ENCODE measurements at places on chromosomes 5 and 9. TPM values are rescaled to one million over a fixed set of nuclear protein-coding genes. Genes with fewer than 3 reads are reported as not detected.
A peak's percentile ranks its signal among the peaks of the same experiment; 100 is the strongest.

Gene CEL
- not detected for polyA plus RNA-seq

GRCh38 chr5:34915856-34916192 is 313 bp downstream of the BRIX1 start:
- no peak for DNase-seq

Gene SWI5
- 24.6 TPM for polyA plus RNA-seq

Gene MLANA
- 0.16 TPM for polyA plus RNA-seq

Gene DPYSL3
- not detected for polyA plus RNA-seq

Gene DDX4
- polyA plus RNA-seq, result not detected

GRCh38 chr5:136425921-136426320 is 60.6 kb upstream of the TRPC7 start:
- DNase-seq, result no peak

- DNase-seq, result peak; percentile 29
Measured at GRCh38 chr9:93682155-93682968, 106.0 kb downstream of the PHF2 start.

DNA sequence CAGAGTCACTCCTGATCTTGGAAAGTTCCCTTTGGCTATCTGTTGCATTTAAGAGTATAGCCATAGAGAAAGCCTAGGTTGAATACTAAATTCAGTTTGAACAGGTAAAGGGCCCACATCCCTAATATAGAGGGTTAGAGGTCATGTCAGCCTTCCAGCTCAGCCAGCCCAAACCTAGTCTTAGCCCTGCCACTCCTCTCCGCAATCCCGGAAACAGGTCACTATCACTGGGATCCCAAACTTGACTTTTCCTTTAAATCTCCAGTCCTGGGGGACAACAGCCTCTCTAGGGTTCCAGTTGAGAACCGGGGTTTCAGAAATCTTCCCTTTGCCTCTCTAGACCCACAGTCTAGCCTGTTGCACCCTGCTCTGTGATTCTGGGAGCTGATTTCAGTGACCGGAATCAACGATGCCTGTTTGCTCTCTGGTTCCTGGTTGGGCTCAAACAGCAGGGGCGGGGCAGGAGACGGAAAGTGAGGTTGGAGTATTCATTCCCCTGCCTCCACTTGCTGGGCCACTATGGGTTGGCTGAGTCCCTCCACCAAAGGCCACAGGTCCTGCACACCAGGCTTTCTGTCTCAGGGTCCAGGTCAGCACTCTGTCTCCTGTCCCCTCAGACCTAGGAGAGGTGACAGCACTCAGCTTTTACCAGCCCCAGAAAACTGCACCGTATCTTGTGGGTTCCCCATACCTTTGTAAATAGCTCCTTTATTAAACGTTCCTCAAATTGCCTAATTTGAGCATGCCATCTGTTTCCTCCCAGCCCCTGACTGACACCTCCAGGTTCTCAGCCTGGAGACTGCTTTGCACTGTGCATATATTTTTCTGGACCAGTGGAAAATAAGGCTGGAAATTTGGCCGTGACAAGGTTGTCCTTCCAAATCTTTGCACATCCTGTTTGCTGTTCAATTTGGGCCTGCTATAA is 23.8 kb upstream of the CPEB4 start:
- no peak for DNase-seq

GRCh38 chr5:21212026-21212425 is 1224.0 kb upstream of the CDH18 start:
- DNase-seq, result no peak

Gene PTGES
- polyA plus RNA-seq, result not detected

Gene LMX1B
- not detected for polyA plus RNA-seq

DNA sequence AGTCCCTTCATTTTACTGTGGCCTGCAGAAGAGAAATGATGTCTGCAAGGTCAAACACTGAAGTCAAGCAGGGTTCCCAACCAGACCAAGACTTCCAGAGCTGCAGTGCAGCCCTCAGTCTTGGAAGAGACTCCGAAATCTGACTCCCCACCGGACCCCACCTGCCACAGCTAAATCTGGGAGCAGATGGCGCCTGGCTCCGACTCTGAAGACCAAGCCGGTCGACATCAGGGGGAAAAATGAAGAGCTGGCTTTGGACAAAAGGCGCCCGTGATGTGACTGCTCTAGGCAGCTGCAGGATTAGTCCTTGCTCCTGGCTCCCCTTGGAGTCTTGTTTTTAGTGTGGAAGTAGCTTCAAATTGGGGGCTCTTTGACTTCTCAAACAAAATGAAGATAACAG is 72.4 kb upstream of the ZNF622 start:
- DNase-seq, result no peak

GRCh38 chr9:92147852-92148180 is 32.6 kb upstream of the SPTLC1 start:
- no peak for DNase-seq

Gene ZNF366
- polyA plus RNA-seq, result not detected

- DNase-seq, result no peak
Measured at GRCh38 chr9:112142420-112142819, 32.7 kb downstream of the SUSD1 start.

- DNase-seq, result no peak
Measured at GRCh38 chr5:113236536-113237288, 198.1 kb downstream of the TSSK1B start.

- DNase-seq, result no peak
Measured at GRCh38 chr5:17354265-17354664, 136.8 kb downstream of the BASP1 start.

DNA sequence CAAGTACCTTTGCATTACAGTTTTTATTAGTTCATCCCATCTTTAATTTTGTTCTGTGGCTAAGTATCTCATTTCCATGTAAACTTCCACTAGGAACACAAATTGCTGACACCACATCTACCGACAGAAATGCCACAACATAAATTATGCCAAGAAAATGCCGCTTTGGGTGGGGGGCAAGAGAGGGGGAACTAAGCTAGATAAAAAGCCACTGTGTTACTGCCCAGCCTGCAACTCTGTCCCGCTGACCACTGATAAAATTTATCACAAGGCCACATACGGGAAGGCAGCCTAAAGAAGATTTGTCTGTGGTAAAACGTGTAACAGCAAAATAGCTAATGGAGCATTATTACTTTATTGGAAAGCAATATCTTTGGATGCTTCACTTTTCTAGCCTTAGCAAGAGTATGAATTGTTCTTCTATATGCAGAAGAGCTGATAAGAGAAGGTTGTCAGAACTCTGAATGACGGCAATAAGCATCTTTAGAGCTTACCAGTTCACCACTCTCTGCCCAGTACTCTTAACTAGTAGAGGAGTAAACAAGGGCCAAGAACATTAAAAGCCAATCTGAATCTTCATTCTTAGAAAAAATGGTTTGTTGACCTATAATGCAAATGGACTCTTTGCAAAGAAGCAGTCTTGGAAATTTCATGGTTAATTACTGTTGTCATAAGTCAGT is 172.2 kb upstream of the MEF2C start:
- DNase-seq, result no peak

Gene IFNK
- polyA plus RNA-seq, result not detected

- no peak for DNase-seq
Measured at GRCh38 chr5:126354858-126355731, 68.1 kb upstream of the GRAMD2B start.

Gene EGFLAM
- polyA plus RNA-seq, result not detected

Gene LHX3
- not detected for polyA plus RNA-seq

- DNase-seq, result no peak
Measured at GRCh38 chr5:111398013-111398412, 114.3 kb downstream of the STARD4 start.

Gene MCTP1
- polyA plus RNA-seq, result 0.39 TPM

- DNase-seq, result no peak
Measured at GRCh38 chr5:43661102-43661501, 58.1 kb downstream of the NNT start.

- no peak for DNase-seq
Measured at GRCh38 chr9:121023064-121023463, 27.0 kb downstream of the C5 start.

Gene PITX1
- polyA plus RNA-seq, result not detected

Gene PCDHA10
- polyA plus RNA-seq, result not detected

DNA sequence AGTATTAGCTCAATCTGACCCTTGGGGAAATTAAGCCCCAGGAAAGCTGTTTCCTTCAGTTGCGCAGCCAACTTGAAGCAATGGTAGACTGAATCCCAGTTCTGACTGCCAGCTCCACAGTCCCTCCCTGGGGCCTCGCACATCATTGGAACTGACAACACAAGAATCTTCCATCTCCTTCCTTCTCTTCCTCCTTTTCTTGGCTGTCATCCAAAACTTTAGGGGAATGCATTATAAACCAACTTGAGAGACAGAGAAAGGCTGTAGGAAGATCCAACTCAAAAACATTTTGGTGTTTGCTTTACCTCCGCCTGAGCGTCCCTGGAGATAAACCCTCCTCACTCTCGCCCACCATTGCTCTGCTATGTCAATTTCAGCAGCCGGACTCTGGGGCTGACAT is 16.6 kb downstream of the KCNIP1 start:
- DNase-seq, result no peak

GRCh38 chr9:33372900-33373299 is 29.5 kb downstream of the AQP7 start:
- no peak for DNase-seq

Gene TEX48
- not detected for polyA plus RNA-seq

Gene RLN1
- polyA plus RNA-seq, result not detected

DNA sequence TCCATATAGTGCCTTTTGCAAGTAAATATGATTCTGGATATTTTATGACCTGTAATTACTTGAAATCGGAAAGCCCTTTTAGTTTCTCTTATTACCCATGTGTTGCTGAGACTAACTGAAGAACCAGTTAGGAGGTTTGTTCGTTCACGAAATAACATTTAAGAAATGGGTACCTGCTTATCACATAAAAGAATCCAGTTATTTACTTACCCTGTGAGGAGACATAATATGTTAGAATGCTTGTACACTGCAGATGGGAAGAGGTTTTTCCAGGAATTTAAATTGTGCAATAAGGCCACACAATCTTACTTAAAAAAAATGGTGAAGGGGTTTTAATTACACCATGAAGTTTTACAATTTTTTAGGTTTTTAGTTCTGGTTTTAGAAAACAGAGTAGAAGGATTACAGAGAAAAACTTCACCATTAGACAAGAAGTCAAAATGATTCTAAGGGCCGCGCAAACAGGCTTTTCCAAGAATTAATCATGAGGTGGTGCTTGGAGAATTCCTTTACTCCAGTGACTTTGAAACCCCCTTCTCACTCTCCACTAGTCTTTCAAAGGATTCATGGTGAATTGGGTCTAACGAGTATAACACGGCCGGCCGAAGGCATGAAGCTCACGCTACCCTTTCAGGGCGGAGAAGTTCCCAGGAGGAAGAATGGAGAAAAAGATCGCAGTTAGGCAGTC is 1.1 kb upstream of the PTGER4 start:
- DNase-seq, result no peak

- no peak for DNase-seq
Measured at GRCh38 chr9:97387936-97388684, 23.8 kb upstream of the TDRD7 start.

- DNase-seq, result no peak
Measured at GRCh38 chr9:38713426-38713825, 6.5 kb downstream of the FAM240B start.

Gene C9
- polyA plus RNA-seq, result not detected

Gene MEIKIN
- not detected for polyA plus RNA-seq

- DNase-seq, result no peak
Measured at GRCh38 chr5:164289526-164289925, 784.1 kb downstream of the MAT2B start.

Gene TLE4
- polyA plus RNA-seq, result 17.3 TPM

Gene CATSPER3
- not detected for polyA plus RNA-seq

DNA sequence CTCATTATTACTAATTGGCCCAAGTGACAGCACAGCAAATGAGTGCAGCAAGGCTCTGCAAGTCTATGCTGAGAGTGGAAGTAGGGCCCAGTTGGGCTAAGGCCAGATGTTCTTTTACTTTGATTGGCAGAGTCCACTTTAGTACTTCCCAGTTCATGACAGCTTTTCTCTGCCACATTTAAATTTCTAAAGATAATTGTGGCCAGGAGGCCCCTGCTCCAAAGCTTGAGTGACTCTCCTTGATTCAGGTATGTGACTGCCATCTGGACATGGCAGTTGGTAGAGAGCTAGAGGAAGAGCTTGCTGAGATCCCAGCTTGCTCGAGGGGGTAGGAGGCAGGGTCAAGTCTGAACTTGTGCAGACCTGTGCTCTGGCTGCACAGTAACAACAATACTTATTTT is 154.1 kb downstream of the CARTPT start:
- no peak for DNase-seq

GRCh38 chr9:81069038-81069795 is 620.1 kb downstream of the TLE1 start:
- DNase-seq, result no peak

Gene NOXA1
- 1.7 TPM for polyA plus RNA-seq

DNA sequence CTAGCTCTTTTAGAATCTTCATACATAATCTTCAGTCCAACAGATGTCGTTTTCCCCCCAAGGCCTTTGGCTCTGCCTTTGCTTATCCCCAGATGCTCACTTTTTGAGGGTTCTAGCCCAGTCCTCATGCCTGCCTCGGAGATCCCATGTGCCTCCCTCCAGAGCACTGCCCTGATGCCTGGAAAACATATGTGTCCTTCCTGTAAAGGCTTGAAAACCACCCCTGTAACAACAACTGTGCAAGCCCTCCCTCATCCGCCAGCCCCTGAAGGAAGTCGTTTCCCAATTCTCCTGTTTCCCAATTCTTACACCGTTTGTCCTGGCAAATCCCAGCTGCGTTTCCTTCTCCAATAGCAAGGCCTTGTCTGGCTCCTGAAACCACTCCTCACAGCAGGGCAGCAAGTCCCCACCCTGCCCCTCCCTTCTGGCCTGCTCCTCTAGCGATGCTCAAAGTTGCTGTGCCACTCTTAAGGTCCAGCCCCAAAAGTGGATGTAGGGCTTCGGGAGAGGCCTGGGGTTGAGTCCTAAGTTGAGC is 52.2 kb downstream of the SLC36A1 start:
- no peak for DNase-seq

Gene CCDC171
- not detected for polyA plus RNA-seq

DNA sequence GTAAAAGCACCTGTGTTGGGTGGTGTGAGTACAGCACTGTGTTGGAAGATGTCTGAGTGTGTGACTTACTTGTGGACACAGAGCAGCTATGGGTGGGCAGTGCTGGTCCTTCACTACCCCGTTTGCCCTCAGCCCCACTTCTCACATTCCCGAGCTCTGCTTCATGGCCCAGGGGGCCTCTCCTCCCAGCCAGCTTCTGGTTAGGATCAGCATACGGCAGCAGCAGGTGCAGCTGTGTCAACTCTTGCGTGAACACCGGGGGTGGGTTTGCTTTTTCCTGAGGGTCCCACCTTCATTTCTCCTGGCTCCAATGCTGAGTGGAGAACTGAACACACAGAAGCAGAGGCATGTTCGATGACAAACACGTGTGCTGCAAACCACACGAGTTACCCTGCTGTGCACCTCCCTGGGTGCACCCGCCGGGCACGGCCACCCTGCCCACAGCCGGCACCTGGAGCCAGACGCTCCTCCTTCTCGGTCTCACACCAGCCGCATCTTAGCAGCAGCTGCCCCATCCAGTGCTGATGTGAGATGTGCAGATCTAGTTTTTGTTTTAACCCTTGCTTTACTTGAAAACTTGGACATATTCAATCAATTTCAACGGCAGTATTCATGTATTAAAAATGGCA is 14.9 kb upstream of the SLC6A3 start:
- DNase-seq, result no peak

DNA sequence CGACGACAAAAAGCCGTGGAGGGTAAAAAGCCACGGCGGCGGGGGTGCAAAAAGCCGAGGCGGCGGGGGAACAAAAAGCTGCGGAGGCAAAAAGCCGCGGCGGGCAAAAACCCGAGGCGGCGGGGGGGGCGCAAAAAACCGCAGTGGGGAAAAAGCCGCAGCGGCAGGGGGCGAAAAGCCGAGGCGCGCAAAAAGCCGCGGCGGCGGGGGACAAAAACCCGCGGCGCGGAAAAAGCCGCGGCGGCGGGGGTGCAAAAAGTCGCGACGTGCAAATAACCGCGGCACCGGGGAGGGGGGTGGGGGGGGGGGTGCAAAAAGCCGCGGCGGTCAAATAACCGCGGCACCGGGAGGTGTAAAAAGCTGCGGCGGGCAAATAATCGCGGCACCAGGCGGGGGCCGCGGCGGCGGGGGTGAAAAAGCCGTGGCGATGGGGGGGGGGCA is 511.5 kb downstream of the FOXD4L5 start:
- no peak for DNase-seq
